ENCODE measurements at places on chromosomes 2 and 18. TPM values are rescaled to one million over a fixed set of nuclear protein-coding genes. Genes with fewer than 3 reads are reported as not detected.

TBR1 gene
- total RNA-seq = 0.05 TPM

SFXN5 gene
- 13.3 TPM for total RNA-seq

GPBAR1 gene
- total RNA-seq = 1.2 TPM

ZAP70 gene
- 1.2 TPM for total RNA-seq

Data from cardiac septum (tissue), 1 donor.